NCI-H226 (cell line): ENCODE measurements at places on chromosomes 1 and 21.
A peak's percentile ranks its signal among the peaks of the same experiment; 100 is the strongest.

DNA sequence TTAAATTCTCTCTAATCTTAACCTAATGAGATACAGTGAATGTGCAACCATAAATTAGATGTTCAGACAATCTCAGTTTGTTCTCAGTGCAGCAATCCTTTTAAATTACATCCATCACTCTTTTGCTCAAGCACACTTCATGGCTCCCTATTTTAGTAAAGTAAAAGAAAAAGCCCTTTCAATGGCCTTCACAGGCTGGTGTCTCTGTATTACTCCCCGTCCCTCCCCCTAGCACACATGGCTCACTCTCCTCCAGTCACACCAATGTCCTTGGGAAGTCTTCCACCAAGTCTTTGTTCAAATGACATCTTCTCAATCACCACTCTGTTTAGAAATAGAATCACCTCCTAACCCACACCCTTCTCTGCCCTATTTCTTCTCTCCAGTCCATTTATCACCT lies 60.3 kb upstream of the RGS7 start:
- DNase-seq: no peak

DNA sequence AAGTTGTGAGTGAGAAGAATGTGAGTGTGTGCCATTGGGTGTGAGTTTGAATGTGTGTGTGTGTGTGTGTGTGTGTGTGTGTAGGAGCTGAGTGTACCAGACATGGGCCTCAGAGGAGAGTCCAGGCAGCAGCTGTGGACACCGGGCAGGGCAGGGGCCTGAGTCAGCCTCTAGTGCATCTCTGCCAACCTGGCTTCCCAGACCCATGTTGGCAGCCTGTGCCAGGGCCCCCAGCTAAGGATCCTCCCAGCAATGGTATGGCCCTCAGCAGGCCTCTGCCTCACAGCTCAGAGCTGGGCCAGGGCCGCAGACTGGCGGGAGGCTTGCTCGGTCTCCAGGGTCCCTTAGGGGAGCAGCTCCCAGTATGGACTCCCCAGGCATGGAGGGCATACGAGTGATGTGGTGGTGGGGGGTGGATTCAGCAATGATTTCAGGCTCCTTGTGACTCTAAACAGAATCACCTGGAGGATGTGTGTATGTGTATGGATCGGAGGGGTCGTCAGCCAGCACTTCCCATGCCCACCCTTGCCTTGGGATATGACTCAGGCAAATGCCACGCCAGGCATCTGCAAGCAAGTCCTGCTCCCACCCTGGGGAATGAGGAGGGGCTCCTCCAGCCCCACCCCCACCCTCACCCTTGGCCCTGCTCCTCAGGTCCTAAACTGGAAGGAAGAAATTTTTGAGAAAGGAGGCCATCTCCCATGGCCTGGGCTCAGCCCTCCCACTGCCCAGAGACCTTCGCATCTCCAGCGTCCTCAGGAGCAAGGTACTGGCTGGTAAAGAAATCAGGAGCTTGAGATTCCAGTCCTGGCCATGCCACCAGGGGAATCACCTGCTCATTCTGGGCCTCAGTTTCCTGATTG lies 1.8 kb upstream of the FOXO6 start:
- DNase-seq: peak; percentile 72

DNA sequence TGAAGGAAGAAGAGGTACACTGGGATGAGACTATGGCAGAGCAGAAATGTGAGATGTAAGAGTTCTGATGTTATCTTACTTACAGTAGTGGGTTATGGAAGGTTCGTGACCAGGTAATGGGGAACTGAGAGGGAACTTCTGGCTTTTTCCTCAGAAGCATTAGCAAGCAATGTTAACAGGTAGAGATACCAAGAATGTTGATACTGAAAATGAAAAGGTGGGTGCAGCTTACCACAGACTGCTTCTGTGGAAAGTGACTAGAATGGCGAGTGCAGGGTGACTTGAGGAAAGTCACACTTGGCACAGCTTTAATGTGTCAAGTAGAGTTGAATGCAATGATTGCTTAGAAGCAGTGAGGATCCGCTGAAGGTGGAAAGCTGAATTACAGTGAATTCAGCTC lies 70.8 kb downstream of the PLA2G4A start:
- DNase-seq: no peak

DNA sequence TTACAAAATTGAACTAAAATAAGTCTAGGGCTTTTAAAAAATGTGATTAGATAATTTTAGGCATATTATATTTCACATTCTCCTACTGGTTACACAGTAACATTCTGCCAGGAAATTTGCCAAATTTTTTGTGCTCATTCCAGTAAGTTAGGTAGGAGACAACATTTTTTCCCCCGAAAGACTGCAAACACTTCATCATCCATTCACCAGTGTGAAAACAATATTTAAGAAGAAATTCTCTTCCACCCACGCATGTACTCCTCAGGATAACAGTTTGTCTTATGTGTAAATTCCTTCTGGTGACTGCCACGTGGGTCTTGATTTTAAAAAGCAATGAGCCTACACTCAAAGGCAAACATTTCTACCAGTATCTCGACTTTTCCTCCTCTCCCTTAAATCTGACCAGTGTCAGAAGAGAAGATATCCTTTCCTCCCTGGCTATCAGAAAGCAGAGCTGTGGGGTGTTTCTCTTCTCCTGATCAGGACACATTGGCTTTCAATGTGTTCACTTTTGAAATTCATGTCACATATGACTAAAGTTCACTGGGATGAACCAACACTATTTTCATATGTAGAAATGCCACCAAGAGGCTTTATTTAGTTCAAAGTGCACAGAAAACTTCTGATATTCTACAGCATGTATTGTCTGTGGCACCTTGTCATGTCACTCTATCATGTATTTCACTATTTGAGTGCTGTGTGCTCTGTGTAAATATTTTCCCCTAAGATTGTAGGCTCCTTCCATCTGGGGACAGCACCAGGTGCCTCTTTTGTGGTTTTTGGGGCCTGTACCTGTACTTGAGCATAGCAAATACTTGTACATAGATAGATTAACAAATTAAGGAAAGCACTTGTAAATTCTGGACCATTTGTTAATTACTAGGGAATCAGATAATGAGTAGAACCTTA lies 38.6 kb downstream of the LHX9 start:
- peak; percentile 60 for DNase-seq

DNA sequence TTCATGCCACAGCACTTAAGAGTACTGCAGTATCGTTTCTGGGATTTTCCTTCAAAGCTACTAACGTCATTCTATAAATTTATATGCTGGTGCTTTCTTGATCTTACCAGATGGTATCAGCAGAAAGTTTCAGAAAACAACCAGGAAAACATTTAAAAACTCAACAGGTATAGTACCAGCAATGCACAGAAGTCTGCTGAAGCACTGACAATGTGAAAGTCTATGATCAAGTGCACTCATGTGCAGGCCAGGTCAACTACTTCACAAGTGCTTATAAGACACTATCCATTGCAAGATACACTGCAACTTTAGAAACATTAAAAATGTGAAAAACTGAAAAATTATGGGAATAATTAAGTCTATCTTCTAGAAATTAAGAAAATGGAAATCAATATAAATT lies 34.7 kb downstream of the LYST start:
- DNase-seq: no peak

GRCh38 chr1:154862907-154863306 lies 7.2 kb downstream of the KCNN3 start:
- DNase-seq: no peak

DNA sequence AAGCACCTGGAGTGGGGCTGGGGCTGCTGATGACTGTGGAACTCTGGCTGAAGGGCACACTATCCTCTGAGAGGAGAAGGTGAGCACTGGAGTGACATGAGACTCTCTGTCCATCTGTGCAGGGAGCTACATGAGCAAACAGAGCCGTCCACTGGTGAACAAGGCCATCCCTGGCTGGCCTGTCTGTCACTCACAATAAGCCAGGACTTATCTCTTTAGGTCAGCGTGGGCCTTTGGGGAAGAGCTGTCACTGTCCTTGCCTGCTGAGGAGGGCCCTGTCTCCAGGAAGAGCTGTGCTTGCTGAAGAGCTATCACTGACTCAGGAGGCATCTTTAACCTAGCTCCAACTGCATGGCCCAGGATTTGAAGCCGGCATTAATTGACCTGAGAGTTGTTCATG lies 82.1 kb downstream of the FOXD2 start:
- DNase-seq: no peak

- DNase-seq: no peak
These were observed 68.1 kb downstream of the PPP1R12B start for GRCh38 chr1:202416641-202417040.

- DNase-seq: no peak
These were observed 22.1 kb downstream of the RRP1 start for GRCh38 chr21:43811262-43812105.

DNA sequence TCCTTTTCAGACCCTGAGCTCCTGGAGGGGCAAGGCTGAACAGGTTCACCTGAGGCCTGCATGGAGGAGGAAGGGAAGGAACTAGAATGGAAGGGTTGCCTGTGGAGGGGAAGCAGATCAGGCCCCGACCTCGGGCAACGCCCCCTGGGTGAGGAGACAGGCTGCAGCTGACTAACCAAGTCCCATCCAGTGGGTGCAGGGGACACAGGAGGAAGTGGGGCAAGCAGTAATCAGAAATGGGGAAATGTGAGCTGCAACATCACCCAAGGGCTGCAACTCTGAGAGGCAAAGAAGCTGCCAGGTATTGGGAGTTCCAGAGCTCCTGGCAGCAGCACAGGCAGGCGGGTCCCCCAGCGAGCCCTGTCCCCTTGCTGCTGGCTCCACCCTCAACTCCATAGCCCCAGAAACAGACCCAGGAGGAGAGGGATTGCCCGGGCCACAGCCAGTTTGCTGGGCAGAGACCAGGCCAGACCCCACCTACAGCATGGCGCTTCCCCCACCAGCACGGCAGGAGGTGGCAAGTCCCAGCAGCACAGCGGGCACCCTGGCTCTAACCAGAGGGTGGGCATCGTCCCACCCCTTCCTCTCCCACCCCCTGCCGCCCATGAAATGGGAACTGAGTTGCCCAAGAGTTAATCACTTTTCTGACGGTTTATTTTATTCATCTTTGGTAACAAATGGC lies 38.5 kb downstream of the MRPL37 start:
- no peak for DNase-seq

DNA sequence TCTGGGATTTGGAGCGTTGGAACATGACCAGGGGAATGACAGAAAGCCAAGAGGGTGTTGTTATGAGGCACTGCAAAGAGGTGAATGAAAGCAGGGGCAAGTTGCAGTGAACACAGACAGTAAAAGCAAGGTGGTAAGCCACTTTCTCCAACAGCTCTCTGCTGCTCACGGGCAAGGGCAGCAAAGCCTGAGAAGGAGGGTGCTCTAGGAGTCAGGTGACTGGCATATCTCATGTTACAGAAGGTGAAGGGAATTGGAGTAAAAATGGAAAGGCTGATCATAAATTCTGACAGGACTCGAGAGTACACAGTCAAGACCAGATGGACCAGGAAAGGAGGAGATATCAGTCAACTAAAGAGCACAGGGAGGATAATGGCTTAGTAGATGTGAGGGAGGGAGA lies 14.5 kb downstream of the VAV3 start:
- DNase-seq: no peak

DNA sequence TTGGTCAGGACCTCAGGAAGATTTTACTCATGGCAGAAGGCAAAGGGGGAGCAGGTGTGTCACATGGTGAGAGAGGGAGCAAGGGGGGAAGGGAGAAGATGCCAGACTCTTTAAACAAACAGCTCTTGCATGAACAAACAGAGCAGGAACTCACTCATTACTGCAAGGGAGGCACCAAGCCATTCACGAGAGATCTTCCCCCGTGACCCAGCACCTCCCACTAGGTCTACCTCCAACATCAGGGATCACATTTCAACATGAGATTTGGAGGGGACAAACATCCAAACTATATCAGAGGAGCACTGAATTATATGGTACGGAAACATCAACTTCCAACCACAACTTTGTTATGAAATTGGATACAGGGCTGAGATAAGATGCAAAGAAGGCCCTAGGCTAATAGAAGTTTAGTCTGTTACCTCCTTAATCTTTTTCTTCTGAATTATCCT lies 164.9 kb downstream of the ST6GALNAC3 start:
- peak; percentile 53 for DNase-seq

- no peak for DNase-seq
These were observed 75.4 kb downstream of the VWA5B1 start for GRCh38 chr1:20366056-20366462.

DNA sequence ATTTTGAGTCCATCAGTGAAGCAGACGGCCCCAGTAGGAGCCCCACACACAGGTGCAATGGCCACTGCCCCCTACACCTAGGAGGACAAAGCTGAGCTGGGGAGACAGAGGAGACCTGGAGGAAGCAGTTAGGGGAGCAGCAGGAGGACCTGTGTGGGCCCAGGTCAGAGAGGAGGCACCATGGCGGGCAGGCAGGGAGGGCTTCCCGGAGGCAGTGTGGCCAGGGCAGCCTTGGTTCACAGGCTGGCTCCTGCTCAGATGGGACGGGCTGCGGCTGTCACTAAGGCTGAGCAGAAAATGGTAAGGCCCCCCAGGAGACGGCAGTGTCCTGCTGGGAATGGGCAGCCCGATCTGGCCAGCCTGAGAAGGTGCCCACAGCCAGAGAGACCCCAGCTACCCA lies 15.4 kb downstream of the MEGF6 start:
- DNase-seq: no peak

DNA sequence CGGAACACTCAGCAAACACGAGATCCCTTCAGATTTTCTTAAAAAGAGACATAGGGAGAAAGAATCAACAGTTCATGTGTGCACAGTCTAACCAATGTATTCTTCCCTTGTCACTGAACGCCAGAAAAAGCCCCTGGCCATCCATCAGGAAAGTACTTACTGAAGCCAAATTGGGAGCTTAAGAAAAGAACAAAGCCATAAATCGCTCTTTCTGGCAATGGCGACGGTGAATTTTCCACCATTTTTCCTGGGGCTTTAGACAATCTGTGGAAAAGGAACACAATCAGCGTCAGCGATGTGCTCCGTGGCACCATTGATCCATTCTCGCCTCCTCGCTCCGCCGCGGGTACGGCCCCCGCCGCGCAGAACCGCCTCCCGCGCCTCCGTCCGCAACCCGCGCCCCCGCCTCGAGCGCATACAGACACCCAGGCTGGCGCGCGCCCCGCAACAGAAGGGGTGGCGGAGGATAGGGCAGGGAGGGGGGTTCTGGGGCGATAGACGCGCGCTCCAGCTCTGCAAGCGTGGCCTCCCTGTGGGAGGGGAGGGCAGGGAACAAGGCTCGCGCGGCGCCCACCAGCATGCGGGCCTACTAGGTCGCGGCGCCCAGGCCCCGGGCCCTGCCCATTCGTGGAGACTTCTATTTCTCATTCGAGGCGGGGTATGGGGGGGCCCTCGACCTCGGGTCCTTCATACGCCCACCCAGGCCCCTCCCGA lies 440 bp downstream of the PIGP start:
- DNase-seq: peak; percentile 88

- DNase-seq: no peak
These were observed 441.9 kb upstream of the ZRANB2 start for GRCh38 chr1:71522721-71523120.

- peak; percentile 24 for DNase-seq
These were observed 102.5 kb downstream of the TRABD2B start for GRCh38 chr1:47894410-47895278.

DNA sequence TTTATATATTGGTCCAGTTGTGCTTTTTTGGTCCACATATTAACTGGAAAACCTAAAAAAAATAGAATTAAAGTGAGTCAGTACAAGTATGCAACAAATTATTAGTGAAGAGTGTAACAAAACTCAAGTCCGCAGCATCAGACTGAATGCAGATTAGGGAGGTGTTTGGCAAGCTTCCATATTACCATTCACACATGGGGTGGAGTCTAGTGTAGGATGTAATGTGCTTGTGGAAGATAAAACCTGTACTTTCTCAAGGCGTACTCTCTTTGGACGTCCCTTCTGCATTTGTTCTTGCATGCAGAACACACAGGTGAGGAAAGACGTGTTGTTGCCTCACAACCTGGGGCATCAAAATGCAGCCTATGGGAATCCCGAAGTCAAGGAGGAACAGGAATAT lies 668.7 kb downstream of the MRPL39 start:
- DNase-seq: no peak
